ENCODE measurements at places on chromosomes 16 and 17.

GRCh38 chr17:77930780-77931768 lies 27.4 kb upstream of the TNRC6C start:
- no peak for DNase-seq

DNA sequence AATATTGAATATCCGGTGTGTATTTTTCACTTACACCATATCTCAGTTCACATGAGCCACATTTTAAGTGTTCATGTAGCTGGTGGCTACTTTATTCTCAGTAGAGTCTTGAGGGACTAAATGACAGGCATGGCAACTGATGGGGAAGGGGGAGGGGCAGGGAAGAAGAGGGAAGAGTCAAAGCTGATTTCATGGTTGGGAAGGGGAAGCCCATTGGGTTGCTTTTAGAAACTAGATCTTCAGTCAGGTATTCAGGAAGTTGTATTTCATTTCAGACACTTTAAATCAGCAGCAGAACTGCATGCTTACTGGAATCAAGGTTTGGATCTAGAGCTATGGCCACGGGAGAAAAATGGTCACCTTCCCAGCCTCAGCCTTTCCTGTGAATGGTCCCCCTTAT lies 2.9 kb upstream of the WIPI1 start:
- DNase-seq = no peak

DNA sequence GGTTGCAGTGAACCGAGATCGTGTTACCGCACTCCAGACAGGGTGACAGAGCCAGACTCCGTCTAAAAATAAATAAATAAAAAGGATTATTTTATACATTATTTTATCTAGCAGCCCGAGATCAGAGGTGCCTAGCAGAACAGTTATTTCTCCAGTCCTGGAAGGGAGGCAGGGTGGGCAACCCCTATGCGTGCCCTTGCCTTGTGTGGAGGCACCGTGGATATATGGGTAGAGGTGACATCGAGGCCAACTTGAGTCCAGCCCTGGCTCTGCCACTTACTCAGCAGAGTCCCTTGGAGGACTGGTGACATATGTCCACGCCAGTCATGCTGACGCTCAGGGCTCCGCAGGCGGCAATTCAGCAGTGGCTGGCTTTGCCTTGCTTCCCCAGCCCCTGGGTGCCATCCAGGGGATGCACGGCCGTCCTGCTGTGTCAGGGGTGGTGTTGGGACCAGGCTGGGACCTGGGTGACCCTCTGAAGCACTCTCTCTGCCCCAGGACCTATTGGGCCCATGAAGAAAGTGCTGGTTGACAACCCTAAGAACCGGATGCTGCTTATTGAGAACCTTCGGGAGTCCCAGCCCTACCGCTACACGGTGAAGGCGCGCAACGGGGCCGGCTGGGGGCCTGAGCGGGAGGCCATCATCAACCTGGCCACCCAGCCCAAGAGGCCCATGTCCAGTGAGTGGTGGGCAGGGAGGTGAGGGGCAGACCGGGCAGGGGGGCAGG lies 13.2 kb downstream of the GALK1 start:
- no peak for DNase-seq

DNA sequence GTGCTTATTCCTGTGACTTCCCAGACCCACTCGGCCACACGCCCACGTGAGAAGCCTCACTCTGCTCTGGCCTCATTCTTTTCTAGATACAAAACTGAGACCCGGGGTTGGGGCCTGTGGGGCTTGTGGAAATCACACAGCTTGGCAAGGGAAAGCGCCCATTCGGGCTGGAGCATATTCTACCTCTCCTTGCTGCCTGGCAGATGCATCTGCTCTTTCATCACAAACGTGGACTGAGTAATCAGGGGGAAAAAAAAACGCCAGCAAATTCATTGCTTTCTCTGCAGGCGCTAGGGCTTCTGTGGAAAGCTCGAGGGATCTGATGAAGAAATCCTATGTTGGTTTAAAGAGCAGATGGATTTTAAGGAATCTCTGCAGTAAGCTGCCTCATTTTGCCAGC lies 44.4 kb downstream of the DNAH9 start:
- DNase-seq = no peak

- peak; percentile 65 for DNase-seq
Measured at GRCh38 chr16:56617212-56618085, 8.1 kb upstream of the MT1E start.

DNA sequence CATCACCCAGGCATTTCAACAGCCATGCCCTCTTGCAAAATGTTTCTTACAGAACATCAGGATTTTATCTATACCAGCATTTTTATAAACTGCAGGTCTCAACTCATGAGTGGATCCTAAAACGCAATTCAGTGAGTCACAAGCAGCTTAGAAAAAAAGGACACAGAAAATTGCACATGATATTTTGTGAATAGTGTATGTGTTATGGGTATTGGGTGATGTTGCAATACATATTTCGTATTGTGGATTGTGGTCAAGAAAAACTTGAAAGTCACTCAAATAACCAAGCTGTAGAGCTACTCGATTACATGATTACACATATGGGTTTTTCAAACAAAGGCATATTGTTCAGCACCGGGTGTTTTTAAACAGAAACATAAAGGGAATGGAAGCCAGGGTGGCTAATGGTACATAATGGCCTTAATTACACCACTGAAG lies 1.4 kb downstream of the WIPI1 start:
- no peak for DNase-seq

GRCh38 chr17:10620823-10621222 lies 36.3 kb downstream of the MYH3 start:
- no peak for DNase-seq

- no peak for DNase-seq
Measured at GRCh38 chr17:75601057-75601987, 13.7 kb downstream of the MYO15B start.

- no peak for DNase-seq
Measured at GRCh38 chr17:63753215-63753614, 11.6 kb upstream of the STRADA start.

DNA sequence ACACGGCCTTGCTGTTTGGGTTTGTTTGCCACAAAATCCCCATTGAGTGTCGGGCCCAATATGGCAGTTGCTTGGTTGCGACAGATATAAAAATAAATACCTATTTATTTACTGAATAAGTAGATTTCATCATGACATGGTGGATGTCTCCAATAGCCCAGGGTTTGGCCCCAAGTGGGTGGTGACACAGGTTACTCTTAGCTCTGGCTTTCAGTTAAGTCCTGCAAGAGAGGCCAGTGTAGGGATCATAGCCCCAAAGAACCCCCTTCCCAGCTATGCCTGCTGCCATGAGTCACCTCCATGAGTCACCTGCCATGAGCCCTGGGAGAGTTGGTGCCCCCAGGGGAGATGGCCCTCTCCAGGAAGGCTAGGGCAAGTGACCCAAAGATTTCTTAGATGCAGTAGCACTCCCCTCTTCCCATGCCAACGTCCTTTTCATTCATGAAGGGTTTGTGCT lies 78.7 kb upstream of the LGALS9 start:
- DNase-seq = no peak

DNA sequence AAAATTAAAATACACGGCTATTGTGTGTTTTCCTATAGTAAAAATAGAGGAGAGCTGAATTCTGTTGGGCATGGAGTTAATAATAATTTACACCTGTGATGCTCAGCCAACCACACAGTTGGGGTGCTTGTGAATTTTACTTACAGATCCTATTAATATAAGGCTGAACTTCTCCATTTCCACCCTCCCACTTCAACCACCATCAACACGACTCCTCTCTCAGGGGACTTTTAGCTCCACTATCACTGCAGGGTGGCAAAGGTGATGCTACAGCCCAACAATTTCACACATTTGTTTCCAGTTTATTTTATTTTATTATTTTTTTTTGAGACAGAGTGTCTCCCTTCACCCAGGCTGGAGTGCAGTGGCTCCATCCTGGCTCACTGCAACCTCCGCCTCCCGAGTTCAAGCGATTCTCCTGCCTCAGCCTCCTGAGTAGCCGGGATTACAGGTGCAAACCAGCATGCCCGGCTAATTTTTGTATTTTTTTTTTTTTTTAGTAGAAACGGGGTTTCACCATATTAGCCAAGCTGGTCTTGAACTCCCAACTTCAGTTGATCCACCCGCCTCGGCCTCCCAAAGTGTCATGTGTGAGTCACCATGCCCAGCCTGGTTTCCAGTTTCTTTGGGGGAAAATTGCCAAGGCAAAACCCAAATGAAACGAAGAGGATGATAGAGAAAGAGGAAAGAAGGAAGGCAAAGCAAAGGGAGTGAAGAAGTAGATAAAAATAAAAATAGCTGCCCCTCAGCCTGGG lies 57.9 kb downstream of the GNA13 start:
- no peak for DNase-seq

- DNase-seq = no peak
Measured at GRCh38 chr16:22177968-22178930, 15.9 kb downstream of the SDR42E2 start.

- no peak for DNase-seq
Measured at GRCh38 chr17:69508814-69509213, 94.3 kb downstream of the MAP2K6 start.

DNA sequence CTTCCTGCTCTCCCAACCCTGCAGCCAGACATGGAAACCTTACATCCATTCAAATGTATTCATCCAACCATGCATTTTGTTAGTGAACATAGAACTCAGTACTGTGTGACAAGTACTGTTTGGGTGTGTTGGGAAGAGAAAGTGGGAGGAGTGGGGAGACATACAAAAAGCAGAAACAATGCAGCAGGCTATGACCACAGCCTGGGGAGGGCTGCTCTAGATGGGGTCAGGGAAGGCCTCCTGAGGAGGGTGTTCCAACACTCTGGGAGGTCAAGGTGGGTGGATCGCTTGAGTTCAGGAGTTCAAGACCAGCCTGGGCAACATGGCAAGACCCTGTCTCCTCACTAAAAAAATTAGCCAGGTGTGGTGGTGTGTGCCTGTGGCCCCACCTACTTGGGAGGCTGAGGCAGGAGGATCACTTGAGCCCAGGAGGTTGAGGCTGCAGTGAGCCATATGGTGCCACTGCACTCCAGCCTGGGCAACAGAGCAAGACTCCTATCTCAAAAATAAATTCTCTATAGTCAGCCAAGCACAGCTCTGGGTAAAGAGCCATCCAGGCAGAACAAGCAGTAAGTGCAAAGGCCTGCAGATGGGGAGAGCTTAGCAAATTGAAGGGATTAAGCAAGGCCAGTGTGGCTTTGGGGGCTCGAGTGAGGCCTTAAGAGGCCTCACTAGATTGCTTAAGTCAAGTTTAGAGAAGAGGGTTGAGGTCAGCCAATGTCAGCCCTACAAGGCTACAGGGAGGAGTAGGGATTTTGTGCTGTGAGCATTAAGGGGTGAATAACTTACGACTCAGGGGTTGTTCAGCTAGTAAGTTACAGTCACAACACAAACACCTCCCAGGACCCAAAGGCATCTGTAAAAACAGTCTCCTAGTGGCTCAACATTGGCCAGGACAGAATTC lies 5.5 kb downstream of the SLC13A2 start:
- DNase-seq = no peak

DNA sequence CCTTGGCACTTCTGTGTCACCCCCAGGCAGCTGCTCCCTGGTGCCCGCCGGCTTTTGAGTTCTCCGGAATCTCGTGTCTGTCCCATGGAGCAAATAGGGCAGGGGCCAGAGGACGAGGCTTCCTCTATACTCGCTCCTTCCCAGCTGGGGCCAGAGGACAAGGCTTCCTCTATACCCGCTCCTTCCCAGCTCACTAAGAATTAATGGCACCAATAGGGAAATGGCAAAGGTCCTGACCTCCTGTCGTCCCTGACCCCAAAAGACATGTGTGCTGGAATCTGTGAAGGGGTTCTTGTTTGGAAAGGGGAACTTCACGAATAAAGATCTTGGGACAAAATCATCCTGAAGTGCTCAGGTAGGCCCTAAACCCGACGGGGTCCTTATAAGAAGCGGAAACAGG lies 7.6 kb downstream of the SGSH start:
- DNase-seq = no peak

GRCh38 chr17:48497103-48497502 lies 33.7 kb downstream of the HOXB1 start:
- DNase-seq = no peak

- DNase-seq = no peak
Measured at GRCh38 chr17:77544347-77545110, 403.8 kb downstream of the SEC14L1 start.

GRCh38 chr17:77287432-77288068 lies 146.8 kb downstream of the SEC14L1 start:
- peak; percentile 91 for DNase-seq

- no peak for DNase-seq
Measured at GRCh38 chr16:4703906-4704305, 10.5 kb downstream of the NUDT16L1 start.

- DNase-seq = no peak
Measured at GRCh38 chr17:27296428-27296979, 2.6 kb downstream of the WSB1 start.
